ENCODE measurements at places on chromosomes 5 and 9.

DNA sequence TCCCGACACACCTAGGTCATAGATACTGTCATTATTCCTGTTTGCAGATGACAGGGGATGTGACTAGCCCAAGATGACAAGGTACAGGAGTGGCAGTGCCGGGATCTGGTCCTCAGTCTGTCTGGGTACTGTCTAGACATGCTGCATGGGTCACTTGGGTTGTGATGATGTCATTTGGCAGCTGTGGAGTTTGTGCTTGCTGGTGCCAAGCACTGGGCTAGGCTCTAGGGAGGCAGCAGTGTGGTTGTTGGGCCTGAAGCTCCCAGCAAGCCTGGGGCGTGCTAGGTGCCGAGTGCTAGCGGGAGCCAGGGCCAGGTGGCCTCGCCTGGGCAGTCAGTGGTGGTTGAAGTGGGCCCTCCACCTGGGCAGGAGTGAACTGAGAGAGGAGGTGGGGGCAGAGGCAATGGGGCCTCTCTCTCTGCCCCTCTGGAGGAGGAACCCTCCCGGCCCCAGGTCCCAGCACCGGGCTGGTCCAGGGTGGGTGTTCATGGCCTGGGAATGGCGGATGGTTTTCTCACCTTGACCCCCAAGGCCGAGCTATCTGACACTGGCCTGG lies 8.8 kb upstream of the ASB6 start:
- no peak for DNase-seq

- DNase-seq: no peak
These were observed 141.0 kb downstream of the CDK5RAP2 start for GRCh38 chr9:120438836-120439546.

- no peak for DNase-seq
These were observed 49.1 kb downstream of the SUSD1 start for GRCh38 chr9:112125951-112126388.

- no peak for DNase-seq
These were observed 1028.5 kb downstream of the NR2F1-AS1 start for GRCh38 chr5:92552206-92553160.

DNA sequence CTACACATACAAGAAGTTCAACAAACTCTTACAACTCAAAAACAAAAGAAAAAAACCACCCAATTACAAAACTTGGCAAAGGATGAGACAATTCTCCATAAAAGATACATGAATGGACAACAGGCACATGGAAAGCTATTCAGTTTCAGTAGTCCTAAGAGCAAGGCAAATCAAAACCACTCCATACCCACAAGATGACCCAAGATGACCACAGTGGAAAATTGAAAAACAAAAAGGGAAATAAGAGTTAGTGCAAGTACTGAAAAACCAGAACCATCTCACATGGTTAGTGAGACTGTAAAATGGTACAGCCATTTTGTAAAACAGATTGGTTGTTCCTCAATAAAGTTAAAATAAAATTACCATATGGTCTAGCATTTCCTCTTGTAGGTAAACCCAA lies 287.1 kb upstream of the CDH9 start:
- DNase-seq: no peak

DNA sequence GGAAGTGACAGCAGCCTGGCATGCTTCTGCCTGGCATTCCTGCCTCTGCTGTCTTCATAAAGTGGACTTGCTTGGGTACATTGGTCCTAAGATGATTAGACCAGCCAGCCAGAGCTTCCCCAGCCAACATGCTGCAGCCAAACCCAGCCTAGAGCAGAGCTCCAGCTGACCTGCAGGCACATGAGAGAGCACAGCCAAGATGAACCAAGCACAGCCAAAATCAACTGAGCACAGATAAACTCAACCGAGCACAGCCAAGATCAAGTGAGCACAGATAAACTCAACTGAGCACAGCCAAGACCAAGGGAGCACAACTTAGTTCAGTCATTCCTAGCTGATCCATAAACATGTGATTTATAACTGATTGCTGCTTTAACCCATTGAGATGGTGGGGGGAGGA lies 266.5 kb downstream of the MSX2 start:
- DNase-seq: no peak

DNA sequence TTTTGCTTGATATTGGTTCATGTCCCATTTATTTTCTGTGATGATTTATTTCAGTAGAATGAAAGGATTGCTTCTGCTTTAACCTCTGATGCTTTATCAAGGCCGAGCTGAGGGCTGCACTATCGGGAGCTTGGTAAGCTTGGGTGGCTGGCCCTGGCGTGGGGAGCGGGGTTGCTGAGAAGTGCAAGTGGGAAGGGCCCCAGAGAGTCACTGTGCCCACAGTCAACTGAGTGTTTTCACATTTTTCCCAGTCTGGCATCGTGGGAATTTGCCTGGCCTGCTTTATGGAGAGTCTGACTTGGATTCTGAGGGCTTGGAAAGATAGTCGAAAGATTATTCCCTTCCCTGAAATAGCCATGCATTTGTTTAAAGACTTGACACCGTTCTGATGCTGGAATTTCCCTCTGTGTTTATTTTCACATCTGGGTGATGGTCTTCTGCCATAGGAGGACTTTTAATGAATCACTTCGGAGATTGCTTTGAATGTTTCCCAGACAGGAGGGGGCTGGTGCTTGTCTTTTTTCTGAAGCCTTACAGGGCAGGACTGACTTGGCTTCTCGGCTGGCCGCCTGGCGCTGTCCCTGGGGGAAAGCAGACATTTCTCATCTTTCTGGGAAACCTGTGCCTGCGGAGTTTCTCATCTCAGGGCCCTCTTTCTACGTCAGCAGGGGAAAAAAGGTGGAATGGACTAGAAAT lies 139.0 kb downstream of the BOD1 start:
- DNase-seq: no peak

DNA sequence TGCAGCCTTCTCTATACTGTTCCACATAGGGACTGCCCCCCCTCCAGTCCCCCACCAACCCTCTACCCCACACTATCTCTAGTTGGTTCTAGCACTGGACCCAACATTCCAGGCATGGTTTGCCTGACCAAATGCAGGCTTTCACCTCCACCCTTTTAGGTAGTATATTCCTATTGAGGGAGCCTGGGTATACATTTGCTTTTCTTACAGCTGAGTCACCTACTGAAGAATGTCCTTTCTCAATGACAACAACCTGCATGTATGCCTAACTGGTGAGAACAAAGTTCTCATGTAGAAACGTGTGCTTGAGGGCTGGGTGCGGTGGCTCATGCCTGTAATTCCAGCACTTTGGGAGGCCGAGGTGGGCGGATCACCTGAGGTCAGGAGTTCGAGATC lies 8.2 kb downstream of the TNIP1 start:
- DNase-seq: no peak

- no peak for DNase-seq
These were observed 1285.8 kb upstream of the CDH9 start for GRCh38 chr5:28324174-28324573.

DNA sequence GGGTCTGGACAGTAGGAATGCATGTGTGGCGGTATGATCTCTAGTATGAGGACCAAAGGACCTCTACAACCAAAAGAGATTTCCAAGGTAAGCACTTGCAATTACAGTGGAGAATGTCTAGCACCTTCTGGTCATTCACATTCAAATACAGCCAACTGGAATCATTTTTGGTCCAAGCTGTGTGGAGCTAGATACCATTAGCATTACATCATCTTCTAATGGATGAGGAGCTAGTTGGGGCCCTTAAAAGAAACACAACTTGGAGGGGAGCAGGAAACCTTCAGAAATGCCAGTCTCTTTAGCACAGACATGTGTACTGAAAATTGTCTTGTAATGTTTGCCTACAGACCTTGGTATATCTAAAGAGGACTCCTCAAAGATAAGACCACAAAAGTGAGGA lies 244.7 kb downstream of the BNC2 start:
- DNase-seq: no peak

DNA sequence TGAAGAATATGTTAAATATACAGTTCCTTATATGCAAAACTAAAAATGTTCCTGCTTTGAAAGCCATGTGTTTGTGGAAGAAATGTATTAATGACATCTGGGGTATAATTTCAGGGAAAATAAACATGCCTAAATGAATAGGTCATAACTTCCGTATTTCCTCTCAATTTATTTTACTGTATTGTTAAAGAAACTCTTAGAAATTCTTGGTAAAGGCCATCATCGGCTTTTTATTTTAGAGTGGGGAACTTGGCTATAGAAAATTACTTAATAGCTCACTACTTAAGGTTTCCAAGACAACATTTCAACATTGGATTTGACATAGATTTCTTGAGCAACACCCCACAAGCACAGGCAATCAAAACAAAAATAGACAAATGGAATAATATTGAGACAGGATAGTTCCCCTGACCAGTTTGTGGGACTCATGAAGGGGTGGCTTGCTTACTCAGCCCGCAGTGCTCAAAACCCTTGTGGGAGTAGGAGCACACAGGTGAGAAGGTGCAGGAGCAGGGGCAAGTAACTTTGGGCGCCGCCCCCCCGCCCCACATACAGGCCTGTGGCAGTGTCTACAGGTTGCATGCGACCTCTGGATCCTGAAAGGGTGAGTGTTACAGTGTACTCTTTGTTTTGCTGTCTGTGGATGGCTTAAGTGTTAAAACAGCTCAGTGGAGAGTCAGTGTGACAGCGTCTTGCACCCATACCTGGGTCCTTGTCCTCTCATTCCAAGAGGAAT lies 891.4 kb upstream of the C9orf72 start:
- DNase-seq: no peak

- no peak for DNase-seq
These were observed 31.6 kb upstream of the PTGER4 start for GRCh38 chr5:40648150-40648549.

DNA sequence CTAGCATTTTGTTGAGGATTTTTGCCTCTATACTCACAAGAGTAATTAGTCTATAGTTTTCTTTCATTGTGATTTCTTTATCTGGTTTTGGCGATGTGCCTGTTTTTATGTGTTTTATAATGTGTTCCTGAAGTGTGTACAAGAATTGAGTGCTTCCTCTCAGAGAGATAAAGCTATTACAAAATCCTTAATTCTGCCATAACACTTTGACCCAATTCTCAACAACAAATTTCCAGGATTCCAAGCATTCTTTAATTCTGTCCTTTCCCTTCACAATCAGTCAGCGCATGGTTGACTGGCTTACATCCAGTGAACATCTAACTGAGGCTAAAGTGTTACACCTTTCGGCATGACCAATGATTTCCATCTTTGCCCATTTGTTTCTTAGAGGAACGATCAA lies 282.9 kb upstream of the MVB12B start:
- no peak for DNase-seq

DNA sequence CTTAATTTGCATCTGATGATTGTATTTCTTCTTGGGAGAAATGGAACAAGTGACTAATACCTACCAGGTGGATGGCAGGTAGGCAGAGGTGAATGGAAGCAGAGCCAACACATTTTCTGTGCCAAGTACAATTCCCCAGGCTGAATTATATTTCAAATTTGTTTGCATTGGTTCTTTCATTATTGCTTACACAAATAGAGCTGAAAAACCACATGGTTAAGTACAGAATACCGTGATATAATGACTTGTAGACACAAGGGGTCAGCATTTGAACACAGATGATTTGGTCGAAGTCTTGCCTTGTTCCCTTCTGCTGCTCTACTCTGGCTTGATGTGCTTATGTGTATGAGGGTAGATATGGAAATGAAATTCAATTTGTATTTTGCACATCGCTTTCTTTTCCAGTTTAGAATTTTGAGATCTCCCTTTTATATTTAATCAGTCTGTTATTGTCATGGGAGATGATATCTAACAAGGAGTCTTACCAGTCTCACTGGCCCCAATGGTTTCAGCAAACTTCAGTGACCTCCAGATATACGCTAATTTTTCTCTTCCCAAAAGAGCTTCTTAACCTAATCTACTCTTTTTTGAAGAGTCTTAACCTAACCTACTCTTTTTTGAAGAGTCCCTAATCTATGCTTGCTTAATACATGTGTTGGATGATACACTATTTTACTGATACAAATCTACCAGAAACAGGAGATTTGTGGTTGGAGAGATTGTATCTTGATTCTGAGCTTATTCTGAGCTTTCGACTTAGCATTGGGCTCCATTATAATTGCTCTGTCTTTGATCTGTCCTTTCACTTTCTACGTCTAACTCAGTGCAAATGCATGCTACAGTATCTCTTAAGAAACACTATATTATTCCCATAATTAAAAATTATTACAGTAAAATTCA lies 88.1 kb downstream of the PCSK1 start:
- DNase-seq: peak; percentile 25

DNA sequence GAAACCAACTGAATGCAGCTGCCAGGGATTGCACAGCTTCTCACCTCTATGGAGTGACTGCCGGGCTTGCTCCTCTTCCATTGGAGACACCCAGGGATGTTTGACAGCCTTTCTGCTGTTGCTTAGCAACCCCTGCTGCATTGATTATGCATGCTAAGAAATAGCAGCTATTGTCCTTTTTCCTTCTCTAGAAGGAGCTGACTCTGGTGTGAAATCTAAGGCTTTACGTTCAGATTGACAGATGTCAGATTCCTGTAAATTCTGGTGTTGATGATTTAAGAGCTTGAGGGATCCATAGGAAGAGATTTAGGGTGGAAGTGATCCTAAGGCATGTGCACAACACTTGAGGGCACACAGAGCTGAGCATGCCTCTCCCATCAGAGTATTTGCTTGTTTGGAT lies 267.7 kb downstream of the NTRK2 start:
- DNase-seq: no peak

GRCh38 chr9:91664663-91665062 lies 241.0 kb upstream of the NFIL3 start:
- DNase-seq: no peak

DNA sequence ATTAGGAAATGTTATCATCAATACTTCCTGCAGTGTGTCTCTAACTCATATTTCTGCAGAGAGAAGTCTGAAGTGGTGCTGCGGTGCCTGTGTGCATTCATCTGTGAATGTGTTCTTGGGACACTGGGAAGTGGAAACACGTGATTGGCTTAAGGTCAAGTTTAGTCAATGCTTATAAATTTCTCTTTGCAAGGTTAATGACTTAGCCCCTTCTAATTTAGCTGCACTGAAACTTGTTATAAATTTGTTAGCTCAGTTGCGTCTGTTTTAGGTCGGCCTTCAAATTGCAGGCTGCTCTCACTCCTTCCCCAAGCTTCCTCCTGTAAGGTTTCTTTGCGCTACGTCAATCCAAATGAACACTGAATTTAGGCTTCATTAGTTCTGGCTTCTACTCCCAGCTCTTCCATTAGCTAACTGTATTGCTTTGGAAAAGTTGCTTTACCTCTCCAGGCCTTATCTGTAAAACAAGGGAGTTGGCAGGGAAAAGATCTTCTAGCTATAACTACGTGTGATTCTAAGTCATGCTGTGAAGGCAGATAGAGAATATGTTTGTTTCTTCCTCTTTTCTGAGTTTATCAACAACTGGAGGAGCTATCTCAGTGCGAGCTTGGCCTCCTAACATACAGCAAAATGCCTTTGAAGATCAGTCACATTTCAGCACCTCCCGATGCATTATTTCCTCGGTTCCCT lies 341.8 kb downstream of the NFIB start:
- DNase-seq: no peak

Data from GM13976 (cell line).